NCI-H1048 (cell line): ENCODE measurements at places on chromosomes 6 and 20.
A peak's percentile ranks its signal among the peaks of the same experiment; 100 is the strongest.

DNA sequence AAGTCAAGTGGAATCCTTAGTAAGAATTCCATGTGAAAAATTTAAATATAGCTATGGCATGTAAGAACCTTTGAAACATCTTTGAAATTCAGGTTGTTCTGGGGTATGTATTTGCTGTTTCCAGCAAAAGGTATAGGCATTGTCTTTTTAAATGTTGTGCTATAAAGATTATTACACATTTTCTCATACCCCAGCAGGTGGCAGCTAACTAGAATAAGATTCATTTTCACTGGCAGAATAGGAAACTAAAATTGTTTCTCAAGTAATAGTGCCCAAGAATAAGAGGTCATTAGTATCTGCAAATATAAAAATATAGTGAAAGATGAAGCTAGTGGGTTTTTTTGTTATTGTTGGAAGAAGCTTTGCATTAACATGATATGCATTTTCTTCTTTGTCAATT, 1.8 kb downstream of the GRIK2 start:
- DNase-seq = no peak

DNA sequence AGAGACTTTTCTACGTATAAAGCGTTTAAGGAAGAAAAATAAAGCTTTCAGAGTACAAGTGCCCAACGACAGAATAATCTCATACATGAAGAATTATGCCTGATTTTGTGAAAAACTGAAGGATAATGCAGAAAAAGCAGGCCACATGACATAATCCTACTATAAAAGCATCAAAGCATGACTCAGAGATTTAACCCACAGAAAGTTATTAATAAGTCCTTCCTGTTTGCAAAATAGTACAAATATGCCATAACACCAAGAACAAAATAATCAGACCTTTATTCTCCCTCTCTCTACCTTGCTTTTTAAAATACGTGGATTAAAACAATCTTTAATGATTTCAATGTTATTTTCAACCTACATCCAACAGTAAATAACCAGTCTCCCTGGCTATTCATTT, 118.6 kb upstream of the BCLAF1 start:
- no peak for DNase-seq

GRCh38 chr6:157038610-157039009, 261.4 kb downstream of the ARID1B start:
- DNase-seq = peak; percentile 18

GRCh38 chr6:137044366-137045221, at the start of gene IL20RA:
Gene IL20RA (minus strand): TSS chr6:137044965. CDS start chr6:137044728, 237 bp downstream.
- no peak for DNase-seq

DNA sequence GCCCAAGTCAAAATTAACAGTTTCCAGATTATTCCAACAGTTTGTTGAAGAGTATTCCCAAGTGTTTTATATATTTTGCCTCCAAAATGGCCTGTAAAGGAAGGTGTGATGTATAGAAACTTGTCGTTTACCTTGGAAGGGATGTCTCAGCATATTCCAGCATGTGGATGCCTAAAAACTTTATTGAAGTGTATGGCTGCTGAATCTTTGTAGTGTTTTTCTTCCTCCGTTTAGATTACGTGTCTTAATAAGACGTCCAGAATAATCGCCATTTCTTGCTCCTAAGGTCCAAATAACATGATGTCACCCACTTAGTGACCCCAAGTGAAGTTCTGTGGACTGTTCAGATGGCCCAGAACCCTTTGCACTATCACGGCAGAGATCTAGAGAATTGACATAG, 18.0 kb upstream of the SF3B5 start:
- DNase-seq = no peak

DNA sequence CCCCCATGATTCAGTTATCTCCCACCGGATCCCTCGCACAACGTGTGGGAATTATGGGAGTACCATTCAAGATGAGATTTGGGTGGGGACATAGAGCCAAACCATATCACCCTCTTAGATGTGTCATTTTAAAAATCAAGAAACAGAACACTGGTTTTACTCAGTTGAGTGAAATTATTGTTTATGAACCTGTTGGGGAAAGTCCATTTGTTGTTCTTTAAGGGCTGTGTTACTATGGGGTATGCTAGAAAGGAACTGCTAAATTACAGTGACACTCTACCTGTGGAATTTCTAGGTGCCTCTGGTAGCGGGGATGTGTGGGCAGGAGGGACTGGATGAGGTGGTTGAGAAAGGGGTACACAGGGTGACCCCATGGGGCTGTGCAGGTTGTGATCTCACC, 28.9 kb downstream of the STX11 start:
- DNase-seq = no peak

- no peak for DNase-seq
Observed at GRCh38 chr6:38182426-38182825, 362.9 kb downstream of the ZFAND3 start.

DNA sequence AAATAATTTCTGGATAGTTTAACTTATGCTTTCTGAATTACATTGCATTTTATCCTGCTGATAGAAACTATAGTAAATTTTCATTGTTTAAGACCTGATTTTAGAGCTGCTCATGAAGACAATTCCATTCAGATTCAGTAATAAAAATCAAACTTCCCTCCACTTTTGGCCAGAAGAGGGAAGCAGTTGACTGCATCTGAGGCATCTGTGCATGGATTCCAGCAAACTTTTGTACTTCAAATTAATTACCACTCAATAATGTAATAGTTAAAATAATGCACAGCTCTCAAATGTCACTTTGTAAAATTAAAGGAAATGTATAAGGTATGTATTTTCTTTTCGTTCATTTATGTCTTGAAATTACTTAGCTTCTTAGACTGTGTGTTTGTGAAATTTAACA, 64.2 kb upstream of the SLC35B3 start:
- no peak for DNase-seq

DNA sequence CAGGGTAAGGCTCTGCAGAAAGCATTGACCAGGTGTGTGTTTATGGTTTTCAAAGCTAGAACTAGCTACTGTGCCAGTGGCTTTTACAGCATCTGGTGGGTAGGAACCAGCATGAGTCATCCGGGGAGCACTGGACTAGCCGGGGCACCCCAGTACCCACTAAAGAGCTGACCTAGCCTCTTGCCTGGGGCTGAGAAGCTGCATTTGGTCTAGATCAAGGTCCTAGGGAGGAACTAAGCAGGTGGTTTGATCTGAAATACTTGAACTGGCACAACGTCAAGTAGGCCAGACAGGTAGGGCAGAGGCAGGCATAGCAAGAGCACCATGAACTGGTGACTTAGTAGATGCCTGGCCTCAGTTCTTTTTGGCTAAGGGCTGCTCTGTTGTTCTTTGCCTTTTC, 109.8 kb upstream of the PTPRK start:
- no peak for DNase-seq

DNA sequence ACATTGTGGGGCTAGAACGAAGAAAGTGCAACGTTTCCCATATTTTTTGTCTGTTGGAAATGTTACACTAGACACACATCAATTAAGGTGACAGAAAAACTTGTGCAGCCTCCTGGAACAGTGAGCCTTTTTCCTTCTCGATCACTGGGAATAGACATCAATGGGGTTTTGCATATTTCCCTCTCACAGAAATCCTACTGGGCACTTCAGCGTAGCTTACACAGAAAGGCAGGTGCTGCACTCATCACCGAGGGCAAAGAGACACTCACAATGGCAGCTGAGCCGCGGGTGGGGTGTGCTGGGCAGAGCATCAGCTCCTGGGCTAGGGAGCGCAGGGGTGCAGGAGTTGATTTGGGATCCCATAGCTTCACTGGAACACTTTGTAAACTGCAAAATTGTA, 64.5 kb downstream of the THBS2 start:
- DNase-seq = no peak

DNA sequence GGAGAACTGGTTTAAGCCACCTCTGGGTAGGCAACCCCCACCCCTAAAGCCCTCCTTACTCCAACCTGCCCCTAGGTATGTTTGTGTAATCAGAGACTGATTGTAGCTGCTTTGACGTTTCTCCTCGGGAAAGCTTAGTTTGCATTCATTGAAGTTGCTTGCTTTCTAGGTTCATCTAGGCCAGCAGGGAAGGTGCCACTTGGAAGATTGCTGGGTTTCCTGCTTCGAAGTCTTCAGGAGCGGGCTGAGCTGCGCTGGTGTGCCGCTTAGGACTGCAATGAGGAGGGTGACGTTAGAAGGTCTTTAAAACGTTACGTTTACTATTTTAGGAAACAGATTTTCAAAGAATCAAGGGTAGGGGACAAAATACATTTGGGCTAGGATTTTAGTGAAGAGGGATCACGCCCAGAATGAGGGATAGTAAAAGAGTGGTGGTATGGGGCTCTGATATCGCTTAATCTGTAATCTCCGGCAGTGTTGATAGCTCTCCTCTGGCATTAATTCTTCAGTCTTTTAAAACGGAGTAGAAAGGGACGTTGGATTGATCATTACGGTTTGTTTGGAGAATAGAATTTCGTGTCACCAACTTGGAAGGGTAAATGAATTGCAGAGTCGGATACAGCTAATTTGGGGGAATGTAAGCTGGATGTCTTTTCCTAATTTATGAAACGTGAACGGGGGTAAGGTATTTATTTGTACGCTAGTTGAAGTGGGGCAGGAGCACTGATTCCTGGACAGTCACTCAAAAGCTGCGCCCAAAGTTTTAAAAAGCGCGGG, 92.6 kb upstream of the PRDM1 start:
- no peak for DNase-seq

GRCh38 chr6:102986086-102986485, 1592.6 kb downstream of the GRIK2 start:
- no peak for DNase-seq

DNA sequence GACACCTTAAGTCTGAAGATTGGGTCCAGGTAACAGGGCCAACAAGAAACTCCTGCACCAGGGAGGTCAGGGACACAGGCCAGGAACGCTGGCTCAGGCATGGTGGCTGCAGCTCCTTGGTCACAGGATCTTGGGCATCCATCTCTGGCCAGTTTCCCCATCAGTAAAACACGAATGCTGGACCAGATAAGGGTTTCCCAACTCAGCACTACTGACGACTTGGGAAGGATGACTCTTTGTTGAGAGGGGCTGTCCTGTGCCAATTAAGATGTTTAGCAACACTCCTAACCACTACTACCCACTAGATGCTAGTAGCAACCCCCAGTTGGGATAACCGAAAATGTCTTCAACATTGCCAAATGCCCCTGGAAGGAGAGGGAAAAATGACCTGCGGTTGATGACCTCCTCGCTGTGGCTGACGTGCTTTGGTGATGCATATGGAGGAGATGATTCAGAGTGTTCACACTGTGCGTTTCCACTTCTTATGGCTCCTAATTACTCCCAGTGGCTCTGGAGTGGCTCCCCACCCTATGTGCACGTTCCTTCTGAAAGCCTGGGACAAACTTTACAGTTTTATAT, 261.9 kb downstream of the CDH26 start:
- DNase-seq = no peak

- DNase-seq = no peak
Observed at GRCh38 chr20:49701241-49701790, 12.4 kb downstream of the B4GALT5 start.

GRCh38 chr6:43942616-43943015, 172.6 kb downstream of the VEGFA start:
- no peak for DNase-seq

GRCh38 chr6:139600343-139600742, 225.9 kb upstream of the CITED2 start:
- DNase-seq = no peak

DNA sequence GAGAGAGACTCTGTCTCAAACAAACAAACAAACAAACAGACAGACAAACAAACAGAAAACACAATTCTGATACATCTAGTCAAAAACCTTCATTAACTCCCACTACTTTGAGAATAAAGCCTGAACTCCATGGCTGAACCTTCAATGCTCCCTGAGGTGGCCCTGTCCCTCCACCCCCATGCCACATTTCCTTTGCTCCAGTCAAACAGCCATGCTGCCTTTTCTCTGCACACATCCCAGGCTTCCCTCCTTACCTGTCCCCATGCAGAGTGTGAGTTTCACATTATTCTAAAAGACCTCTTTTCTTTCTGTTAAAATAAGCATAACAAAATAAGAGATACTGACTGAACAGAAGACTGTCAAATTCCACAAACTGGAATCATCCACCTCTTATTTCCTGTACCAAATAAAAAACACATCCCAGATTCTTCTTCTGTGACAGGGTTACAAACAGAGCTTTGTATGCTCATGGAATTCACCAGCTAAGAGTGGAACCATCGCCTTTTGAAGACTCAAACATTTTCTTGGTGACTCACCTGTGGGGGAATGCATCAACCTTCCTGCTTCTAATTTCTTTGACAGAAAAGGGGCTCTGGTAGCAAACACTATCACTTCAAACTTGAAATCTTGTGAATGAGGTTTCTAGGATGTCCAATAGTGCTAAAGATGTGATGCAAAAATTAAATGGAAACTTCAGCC, 71.0 kb upstream of the SLC22A16 start:
- no peak for DNase-seq

DNA sequence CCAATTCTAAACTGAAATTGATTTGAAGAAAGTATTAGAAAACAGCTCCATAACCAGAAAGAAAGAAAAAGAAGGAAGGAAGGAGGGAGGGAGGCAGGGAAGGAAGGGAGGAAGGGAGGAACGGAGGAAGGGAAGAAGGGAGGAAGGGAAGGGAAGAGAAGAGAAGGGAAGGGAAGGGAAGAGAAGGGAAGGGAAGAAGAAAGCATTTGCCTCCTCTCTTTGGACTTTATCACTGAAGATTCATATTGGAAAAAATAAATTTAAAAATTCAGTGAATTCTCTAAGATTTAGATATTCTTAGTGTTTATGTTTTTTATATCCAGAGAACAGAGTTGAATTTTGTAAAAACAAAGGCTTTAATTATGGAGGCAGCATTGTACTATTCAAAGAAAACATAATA, 68.5 kb upstream of the NXT1 start:
- no peak for DNase-seq

DNA sequence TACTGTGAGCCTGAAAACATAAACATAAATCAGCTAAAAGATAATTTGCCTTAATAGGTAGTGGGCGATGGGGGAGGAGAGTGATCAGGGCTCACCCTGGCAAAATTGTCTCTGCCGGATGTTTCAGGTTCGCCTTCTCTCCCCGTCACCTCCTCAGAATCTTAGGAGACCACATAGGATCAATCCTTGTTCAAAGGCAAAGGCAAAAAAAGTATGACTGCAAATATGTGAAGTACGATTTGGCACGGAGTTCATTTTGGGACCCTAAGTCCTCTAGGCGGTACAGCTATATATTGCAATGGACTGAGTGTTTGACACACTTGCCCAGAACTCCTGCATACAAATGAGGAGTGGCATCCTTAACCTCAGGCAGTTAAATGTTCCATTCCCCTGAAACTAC, 649.2 kb upstream of the FLRT3 start:
- DNase-seq = no peak

- DNase-seq = no peak
Observed at GRCh38 chr6:63514488-63515173, 57.6 kb upstream of the LOC128125822 start.

DNA sequence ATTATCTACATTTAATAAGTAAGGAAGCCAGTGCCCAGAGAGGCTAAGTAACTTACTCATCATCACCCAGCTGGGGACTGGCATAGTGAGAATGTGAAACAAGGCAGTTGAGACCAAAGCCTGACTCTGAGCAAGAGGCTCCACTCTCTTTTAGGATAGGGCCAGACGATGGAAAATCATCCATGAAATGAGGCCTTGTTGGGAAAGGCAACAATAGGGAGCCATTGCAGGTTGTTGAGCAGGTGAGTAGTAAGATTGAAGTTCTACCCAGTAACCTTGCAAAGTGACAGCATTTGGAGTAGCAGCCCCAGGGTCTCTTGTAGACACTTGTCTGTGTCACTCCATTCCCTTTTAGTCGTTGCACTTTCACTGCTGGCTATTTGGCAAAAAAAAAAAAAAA, 2.5 kb upstream of the CPNE5 start:
- no peak for DNase-seq
